ENCODE measurements at places on chromosomes 2 and 18.

GRCh38 chr2:154699575-154699930, 1.1 kb downstream of the KCNJ3 start:
- DNase-seq = no peak

- no peak for DNase-seq
Measured at GRCh38 chr2:109081374-109081773, 47.6 kb upstream of the SH3RF3 start.

DNA sequence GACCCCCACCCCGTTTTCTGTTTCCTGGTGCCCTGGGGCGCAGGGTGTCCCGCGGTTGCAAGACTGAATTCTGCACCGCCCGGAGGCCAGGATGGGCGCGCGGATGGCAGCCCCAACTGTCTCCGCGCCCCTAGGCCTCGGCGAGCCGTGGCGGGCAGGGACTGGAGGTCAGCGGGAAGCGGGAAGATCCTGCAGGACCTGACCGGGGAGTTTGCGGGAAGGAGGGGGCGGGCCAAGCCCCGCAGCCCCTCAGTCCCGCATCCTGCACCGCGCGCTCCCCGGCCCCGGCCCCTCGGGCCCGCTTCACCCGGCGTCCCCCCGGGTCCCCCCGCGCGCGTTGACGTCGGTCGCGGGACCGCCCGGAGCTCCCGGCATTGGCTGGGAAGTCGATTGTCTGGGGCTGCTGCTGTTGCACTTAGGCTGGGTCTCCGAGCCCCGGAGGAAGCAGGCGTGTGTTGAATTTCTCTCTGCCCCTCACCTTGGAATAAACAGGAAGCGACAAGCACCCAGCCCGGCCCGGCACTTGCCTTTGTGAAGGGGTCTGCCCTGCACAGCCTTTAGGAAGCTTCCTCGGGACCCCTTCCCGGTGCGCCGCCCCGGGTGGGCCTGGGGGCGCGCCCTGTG, at the start of gene LDLRAD4:
Gene LDLRAD4 (plus strand): TSS at position 393 of the 624 bp plus-strand sequence.
- no peak for DNase-seq

- peak; percentile 66 for DNase-seq
Measured at GRCh38 chr2:24632172-24632571, 141.1 kb downstream of the NCOA1 start.

DNA sequence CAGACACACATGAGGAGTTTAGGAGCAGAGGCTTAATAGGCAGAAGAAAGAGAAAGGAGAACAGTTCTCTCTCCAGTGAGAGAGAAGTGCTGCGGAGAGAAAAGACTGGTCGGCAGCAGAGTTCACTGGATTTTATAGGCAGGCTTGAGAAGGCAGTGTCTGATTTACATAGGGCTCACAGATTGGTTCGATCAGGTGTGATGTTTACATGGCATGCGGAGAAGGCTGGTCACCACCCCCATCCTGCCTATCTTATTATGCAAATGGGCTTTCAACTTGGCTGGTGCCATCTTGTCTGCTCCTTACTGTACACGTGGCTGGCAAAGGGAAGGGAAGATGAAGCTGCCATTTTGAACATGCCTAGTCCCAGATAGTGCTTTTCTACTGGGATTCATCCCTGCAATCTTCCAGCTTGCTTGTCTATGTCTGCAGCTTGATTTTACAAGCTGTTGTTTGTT, 113.4 kb downstream of the AP1S3 start:
- no peak for DNase-seq

DNA sequence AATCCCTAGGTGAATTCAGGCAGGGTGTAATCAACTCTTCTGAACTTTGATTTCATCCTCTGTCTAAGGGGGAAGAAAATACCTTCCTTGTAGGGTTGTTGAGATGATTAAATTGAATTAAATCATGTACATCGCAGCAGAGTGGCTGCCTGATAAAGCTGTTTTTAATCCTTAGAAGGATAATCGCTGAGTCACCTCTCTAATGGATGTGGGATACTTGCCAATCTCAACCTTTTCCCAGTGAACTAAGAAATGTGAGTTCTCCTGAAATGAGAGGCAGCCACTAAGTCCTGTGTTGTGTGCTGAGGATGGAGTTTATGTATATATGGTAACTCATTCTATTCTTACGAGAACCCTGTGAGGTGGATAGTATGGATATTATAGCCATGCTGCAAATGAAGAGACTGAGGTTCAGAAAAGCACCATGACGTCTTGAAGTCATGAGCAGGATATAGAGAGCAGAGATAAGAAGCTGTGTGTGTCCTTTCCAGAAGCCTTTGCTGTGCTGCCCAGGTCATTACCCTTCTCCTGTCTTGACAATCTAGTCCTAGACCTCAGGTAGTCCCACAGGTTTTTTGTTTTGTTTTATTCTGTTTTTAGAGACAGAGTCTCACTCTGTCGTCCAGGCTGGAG, 93.3 kb downstream of the HNRNPLL start:
- no peak for DNase-seq

DNA sequence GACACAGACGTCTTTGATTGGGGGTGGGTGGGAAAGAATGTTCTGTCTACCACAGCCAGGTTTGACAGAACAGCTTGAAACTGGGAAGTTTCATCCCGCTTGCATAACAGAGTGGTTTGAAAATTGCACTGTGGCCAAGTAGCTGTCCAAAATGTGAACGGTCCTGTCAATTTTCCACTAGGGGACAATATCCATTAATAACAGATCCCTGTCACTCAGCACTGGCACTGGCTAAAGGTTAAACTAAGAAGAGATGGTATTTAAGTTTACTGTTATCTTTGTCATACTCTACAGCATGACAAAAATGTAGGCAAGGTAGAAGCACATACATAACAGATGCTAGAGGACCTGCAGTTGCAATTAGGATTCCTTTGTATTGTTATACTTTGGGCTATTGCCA, 55.6 kb upstream of the ACMSD start:
- DNase-seq = peak; percentile 85

- DNase-seq = no peak
Measured at GRCh38 chr18:68791801-68792200, 6.1 kb upstream of the CCDC102B start.

- DNase-seq = no peak
Measured at GRCh38 chr2:131039908-131040660, 53.2 kb downstream of the FAM168B start.

GRCh38 chr2:197516393-197516761, 511 bp downstream of the MOB4 start:
- DNase-seq = no peak

DNA sequence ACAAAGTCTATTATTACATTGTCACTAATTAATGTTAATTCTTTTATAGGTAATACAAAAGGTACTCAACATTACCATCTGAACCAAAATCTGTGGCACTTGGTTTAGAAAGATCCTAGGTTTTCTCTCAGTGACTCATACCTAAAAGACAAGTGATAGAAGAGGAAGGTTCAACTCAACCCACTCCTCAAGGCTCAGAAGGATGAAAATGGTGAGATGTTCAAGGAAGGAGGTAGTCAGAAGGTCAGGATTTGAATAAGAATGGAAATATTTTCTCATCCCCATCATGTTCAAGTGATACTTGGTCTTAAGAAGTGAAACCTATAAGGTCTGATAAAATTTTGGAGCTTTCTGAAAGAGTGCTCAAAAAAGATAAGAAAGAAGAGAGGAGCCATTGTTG, 86.4 kb upstream of the FBXO11 start:
- DNase-seq = no peak

- DNase-seq = no peak
Measured at GRCh38 chr18:22044474-22045220, 124.7 kb upstream of the GATA6 start.

DNA sequence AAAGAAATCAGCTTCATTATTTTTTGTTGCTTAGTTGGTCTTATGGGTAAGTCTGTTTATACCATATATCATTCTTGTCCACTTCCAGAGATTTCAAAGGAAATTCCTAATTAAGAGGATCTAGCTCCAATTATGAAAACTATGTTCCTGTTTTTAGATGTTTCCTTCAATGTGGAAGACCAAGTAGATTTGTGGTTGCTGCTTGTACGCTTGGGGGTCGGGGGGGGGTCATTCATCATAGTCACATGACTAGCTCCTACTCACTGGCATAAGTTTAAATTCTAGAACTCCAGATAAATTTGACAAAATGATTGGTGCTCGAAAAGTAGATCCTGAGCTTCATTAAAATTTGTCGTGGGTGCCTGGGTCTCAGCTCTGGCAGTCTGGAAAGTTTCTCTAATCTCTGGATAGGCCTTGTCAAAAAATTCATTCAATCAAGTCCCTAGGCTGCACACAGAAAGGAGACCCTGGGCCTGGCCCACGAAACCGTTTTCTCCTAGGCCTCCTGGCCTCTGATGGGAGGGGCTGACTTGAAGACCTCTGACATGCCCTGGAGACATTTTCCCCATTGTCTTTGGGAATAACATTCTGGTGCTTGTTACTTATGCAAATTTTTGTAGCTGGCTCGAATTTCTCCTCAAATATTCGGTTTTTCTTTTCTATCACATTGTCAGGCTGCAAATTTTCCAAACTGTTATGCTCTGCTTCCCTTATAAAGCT, 62.5 kb downstream of the MEP1B start:
- DNase-seq = no peak

DNA sequence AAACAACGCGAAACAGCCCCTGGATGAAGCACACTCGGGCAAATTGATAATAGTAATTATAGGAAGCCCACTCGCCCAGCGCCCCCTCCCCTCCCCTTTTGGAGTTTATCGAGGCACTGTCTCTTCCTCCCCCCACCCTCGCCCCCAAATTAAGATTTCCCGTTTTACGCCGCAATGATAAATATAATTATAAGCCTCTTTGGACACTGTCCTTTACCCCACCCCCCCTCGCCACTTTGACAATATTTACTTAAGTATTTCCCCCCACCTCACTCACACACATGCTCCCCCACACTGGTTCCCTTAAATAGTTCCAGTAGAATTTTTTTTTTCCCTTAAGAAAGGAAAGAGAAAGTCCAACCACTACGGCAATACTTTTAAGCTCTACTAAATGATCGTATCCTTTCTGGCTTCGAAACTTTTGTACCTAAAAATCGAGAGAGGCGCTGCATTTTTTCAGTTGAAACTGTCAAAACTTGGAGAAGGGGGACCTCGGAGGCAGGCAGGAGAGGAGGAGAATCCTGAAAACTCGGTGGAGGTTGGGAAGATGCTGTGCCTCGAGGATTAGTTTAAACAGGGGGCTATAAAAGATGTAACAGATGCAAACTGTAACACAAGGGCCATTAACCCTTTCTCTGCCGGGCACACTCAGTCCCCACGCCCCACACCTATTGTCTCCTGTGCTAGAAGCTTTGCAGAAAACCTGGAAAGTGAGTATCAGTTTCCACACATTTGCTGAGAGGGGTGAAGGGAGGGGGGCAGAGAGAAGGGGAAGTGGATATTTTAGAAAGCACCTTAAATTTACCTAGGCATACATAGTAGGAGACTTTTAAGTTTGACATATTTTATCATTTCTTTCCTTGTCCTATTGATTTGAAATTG, 1.8 kb downstream of the ZEB2 start:
- DNase-seq = peak; percentile 62

- DNase-seq = peak; percentile 57
Measured at GRCh38 chr2:68812251-68812650, 58.9 kb downstream of the BMP10 start.

GRCh38 chr18:78738076-78738690, 241.4 kb upstream of the SALL3 start:
- no peak for DNase-seq

DNA sequence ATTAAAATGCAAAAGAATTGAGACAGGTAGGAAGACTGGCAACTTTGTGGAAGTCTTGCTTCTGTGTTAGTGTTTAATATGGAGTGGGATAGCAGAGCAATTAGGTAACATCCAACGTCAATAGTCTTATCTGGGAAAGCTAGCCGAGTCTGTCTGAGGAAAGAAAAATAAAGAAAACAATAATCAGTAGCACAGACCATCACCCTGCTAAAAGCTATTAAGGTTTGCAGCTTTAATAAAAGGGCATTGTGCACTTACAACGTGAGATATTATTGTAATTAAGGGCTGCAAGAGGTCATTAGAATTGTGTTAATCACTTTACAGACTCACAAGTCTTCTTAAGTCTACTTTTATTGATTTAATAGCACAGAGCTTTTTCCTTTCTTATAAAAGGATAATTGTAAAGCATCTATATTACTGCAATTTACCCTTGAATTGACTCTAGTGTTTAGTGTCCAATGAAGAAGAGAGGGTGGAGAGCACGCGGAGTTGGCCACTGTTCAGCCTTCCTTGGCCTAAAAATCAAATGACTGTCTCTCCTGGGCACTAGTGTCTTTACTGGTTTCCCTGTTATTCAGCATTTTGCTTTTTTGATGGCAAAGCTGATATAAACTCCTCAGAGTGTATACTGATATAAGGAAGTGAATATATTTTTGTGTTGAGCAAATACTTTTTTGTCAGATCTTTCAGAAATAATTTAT, 2.0 kb downstream of the CDH7 start:
- DNase-seq = no peak

- DNase-seq = no peak
Measured at GRCh38 chr2:46351098-46351749, 54.0 kb downstream of the EPAS1 start.

- no peak for DNase-seq
Measured at GRCh38 chr18:63119647-63120046, 199.9 kb downstream of the BCL2 start.

DNA sequence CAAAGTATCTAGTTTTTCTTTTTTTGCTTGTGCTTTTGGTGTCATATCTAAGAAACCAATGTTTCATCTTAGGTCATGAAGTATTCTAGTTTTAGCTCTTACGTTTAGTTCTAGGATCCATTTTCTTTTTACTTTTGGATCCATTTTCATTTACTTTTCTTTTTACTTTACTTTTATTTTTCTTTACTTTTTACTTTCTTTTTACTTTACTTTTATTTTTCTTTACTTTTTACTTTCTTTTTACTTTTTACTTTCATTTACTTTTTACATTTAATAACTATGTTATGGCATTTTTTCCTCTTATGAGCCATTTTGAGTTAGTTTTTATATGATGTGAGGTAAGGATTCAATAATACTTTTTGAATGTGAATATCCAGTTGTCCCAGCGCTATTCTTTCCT, 213.4 kb downstream of the ZFP36L2 start:
- DNase-seq = no peak

- no peak for DNase-seq
Measured at GRCh38 chr2:165055082-165055851, 99.9 kb upstream of the SLC38A11 start.

DNA sequence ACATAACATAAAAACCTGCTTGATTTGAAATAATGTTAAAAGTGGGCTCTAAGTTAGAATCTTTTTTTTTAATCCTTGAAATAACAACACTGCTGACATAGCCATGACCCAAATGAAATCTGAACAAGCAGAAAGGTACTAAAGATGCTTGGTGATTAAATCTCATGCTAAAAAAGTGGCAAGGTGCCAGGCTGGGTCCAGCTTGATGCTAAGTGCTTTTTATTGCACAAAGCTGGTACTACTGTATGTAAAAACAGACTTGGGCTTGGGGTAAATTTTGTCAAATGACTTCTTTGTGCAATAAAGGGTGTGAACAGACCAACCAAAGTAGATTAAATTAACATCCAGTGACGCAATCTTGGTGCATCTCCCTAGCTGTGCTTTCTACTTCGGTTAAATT, 13.4 kb downstream of the BCL11A start:
- DNase-seq = no peak

- DNase-seq = no peak
Measured at GRCh38 chr2:153770359-153770991, 101.2 kb upstream of the GALNT13 start.

- DNase-seq = no peak
Measured at GRCh38 chr2:239692362-239692851, 291.6 kb upstream of the HDAC4 start.
